ENCODE measurements at places on chromosomes 4 and X.

GRCh38 chr4:85792376-85793232 is 317.7 kb downstream of the ARHGAP24 start:
- DNase-seq = no peak

DNA sequence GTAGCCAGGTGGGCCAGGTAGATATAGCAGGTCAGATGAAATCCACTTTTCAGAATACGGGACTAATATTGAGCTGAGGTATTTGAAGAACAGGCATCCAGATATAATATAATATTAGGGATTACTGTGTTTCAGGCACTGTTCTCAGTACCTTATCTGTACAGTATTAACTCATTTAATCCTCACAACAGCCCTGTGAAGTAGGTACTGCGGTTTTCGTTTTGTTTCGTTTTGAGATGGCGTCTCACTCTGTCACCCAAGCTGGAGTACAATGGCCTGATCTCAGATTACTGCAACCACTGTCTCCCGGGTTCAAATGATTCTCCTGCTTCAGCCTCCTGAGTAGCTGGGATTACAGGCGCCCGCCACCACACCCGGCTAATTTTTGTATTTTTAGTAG is 129.6 kb downstream of the IL1RAPL2 start:
- no peak for DNase-seq

GRCh38 chr4:41360921-41361793 is 104.4 kb downstream of the UCHL1 start:
- no peak for DNase-seq

DNA sequence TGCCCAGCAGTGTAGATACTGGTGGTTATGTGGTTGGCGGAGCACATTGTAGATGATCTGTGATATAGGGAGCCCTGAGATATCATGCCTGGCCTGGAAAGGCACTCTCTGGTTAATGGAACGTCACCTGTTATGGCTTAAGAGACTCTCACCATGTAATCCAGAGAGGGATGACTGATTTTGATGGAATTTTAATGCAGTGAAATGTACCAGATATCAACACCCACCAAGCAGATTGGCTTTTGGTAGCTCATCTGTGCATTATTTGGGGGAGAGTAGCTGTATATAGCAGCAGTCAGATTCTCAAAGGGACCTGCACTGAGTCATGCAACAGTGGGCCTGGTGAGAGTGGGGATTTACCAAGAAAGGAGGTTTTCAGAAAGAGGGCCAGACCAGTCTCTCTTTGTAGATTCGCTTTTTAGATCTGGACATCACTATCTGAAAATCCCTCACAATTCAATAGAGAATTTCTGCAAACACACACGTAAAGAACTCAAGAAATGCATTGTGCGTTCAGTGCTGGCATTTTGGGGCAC is 17.3 kb downstream of the TSC22D3 start:
- DNase-seq = no peak

DNA sequence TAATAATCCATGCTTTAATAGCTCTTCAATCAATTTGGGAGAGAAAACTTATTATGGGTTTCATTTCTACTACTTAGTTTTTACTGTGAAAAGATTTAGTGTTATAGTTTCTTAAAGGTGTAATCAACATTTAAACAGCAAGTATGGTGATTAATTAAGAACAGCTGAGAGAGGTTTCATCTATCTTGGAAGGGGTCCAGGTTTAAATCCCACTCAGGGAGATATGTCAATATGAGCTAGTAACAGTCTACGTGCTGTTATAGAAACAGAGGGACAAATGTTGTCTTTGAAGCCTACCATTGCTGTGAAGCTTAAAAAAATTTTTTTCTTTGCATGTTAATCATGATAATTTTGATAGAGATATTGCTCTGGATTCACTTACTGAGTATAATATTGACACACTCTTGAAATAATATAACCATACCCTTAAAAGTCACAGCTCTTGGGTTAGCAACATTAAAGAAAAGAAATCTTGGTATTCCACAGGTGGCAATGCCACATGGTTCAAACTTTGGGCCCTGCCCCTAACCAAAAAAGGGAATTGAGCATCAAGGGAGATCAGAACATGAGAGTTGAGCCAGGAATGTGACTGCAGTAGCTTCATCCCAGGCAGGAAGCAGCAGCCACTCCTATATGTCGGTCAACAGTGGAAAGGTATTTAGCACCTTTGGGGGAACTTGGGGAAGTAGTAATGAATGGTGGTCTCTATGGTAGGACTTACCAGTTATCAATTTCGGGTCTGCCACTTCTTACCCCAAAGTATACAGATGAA is 107.8 kb downstream of the ANK2 start:
- DNase-seq = no peak

DNA sequence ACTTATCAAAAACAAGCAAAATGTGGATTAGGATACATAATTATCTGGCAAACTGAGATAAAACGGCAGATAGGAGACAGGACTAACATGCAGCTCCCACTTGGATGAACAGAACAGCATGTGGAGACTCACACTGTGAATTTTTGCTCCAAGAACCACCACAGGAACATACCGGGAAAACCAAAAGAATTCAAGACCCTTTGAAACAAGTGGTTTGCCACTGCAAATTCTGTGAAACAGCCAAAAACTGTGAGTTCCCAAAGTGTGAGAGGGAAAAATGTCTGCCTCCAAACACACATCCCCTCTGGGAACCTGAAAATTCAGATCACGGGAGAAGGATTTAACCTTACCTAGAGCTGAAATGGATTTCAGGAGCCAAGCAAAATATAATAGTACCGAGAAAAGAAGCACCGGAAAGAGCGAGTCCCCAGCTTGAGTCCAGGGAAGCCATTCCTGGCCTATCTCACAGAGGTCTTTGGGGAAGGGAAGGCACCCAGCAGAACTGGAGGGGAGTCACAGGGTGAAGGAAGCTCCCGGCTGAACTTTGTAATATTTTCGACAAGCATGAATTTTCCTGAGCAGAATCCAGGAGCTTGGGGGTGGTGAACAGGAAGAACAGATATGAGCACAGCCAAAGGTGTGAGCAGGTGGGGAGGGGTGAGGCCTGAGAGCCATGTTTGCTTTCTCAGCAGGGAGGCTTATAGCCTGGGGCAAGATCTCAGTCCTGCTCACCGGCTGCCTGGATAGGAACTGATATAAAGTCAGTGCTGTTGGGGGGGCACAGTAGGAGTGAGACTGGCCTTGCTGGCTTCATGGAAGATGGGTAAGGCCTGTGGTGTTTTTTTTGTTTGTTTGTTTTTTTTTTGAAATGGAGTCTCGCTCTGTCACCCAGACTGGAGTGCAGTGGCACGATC is 23.9 kb downstream of the MANBA start:
- no peak for DNase-seq

GRCh38 chrX:107574054-107574683 is 54.1 kb upstream of the PRPS1 start:
- DNase-seq = no peak

- no peak for DNase-seq
These were observed 69.6 kb downstream of the PHOX2B start for GRCh38 chr4:41678951-41679350.

DNA sequence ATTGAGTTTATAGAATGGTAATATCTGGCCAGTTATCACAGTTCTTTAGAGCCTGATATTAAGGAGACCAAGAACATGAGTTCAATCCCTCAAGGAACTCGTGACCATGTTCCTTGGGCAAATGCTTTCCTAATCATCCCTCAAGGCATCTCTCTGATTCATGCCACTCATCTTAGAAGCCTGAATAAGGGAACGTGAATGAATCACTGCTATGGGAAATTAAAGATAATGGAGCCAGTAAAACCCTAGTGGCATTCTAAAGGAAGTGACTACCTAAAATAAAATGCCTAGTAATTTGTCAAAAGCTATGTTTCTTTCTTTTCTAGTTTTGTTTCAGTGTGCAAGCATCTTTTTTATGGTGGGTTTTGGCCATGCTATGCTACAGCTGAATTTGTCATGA is 1161.3 kb downstream of the C4orf33 start:
- no peak for DNase-seq

DNA sequence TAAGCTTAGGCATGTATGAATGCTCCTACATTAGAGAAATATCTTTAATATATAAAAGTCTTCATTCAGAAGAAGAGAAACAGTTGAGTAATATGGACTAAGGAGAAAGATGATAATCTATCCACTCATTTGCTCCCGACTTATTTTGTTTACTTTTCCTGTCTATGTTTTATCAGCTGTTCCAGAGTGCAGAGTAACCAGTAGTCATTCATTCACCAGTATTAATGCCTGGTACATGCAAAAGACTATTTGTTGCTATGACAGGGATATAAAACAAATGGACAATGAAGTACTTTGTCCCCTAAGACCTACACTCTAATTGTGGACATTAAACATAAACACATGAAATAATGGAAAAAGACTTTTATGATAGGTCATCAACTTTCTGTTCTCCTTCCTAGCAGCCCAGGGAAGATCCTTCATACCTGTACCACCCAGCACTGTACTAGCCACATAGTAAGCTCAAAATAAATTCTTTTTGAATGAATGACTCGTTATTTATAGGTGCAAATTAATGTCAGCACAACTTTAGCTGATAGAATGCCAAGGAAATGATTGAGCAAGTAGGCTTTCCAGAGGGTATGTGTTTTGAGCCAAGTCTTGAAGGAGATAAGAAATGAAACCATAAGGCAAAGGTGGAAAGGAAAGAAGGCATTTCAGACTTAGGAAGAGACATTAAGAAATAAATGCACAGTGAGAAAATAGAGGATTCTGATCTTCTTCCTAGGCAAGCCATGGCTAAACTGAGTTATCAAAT is 45.0 kb upstream of the IL13RA1 start:
- no peak for DNase-seq

DNA sequence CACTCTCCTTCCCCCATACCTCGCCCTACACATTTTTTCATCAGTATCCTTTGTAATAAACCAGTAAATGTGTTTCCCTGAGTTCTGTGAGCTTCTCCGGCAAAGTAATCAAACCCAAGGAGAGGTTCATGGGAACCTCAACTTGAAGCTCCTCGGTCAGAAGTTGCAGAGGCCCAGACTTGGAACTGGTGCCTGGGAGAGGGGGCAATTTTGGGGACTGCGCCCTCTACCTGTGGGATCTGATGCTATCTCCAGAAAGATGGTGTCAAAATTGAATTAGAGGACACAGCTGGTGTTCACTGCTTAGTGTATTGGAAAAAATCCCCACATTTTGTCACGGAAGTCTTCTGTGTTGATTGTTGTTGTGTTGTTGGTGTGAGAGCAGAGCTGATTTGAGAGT is 70.6 kb downstream of the ATP11C start:
- DNase-seq = no peak

- no peak for DNase-seq
These were observed 111.4 kb upstream of the EOLA2 start for GRCh38 chrX:150049647-150050046.

DNA sequence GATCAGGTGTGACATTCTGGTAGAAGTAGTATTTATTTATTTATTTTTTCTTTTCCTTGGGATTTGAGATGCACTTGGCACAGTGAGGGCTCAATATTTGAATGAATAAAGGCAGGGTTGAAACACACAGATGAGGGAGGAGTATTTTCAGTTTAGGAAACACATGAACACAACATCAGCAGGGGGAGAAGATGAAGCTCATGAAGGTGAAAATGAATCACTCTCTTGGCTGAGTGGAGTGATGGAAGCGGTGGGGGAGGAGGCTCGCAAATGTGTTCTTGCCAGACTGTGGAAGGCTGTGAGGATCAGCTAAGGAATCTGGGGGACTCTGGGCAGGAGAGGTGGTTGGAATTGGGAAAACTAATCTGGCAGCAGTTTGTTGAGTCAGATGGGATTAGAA is 55.3 kb downstream of the ARHGAP10 start:
- no peak for DNase-seq

DNA sequence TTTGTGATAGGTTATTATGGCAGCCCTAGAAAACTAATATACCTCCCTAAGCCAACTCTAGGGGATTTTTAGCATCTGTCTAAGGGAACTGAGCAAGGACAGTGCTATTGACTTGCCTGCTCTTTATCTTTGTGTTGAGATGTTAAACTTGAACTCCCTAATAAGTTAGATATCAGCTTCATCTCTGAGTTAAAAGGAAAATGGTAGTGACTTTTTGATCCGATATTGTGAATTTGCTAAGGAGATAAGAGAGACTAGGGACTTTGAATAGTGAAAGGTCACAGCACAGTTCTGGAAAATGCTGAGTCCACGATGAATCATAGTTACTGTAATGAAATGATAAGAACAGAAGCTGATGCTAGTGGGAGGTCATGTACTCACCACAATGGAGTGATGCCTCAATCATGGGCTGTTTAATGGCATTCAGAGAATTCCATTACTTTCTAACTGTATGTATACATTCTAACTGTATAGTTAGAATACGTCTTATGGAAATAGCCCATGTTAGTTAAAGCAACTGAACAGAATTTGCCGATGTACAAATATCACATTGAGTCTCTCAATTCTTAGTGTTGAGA is 147.2 kb downstream of the GLRA3 start:
- no peak for DNase-seq

Measured in activated T-helper 1 cell treated with Interleukin-2 at 50 U/mL for 16 hours (primary cell).